GM23338 (cell line): ENCODE measurements at places on chromosomes 3 and 15.

- no peak for DNase-seq
Measured at GRCh38 chr15:78810003-78810361, 1.3 kb downstream of the ADAMTS7 start.

- peak; percentile 80 for DNase-seq
Measured at GRCh38 chr3:194395778-194396538, 3.1 kb downstream of the GP5 start.

- no peak for DNase-seq
Measured at GRCh38 chr3:140731440-140732119, 53.7 kb downstream of the TRIM42 start.

GRCh38 chr3:151875759-151876158 lies 2.3 kb downstream of the SUCNR1 start:
- DNase-seq: no peak

- no peak for DNase-seq
Measured at GRCh38 chr3:4597208-4597985, 104.2 kb downstream of the ITPR1 start.

DNA sequence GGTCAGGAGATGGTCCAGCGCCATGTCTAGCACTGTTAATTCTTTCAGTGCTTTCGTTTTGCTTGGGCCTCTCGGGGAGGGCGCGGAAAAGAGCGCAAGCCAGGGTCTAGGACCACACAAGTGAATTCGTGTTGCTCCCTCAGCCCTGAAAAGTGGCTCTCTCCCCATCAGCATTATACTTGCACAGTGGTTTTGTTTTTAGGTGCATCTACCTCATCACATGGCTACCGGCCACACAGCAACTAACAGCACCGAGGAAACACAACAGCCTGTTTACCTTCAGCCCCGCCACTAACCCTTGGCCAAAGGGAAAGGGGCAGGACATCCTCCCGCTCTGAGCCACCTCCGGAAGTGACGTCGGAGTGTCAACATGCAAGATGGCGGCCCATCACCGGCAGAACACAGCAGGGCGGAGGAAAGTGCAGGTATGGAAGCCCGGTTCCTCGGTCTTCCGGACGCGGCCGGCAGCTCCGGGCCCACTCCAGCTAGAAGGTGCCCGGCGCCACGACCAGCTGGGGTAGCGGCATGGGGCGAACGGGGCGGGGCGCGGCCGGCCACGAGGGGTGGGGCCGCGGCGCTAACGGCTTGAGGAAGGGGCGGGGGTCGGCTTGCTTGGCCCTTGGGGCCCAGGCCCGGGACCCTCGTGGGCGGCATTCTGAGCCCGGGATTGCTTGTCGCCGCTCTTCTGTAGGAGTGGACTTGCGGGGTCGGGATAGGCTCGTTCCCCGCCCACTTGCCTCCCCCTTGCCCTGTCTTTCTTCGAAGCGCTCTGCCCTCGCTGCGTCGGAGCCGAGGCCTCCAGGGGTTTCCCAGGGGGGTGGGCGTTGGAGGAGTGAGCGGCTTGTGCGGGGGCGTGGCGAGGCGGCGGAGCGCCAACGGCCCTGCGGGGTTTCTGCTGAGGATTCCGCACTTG lies at the start of the genes SCN11A and WDR48:
SCN11A (minus strand) TSS at position 296 of the 913 bp plus-strand sequence. CDS start 101,582 bp downstream, outside the sequence.
WDR48 (plus strand) TSS at position 368 of the 913 bp plus-strand sequence; CDS start at position 378, 10 bp downstream.
- peak; percentile 97 for DNase-seq

- no peak for DNase-seq
Measured at GRCh38 chr15:66655997-66656396, 46.0 kb upstream of the SMAD6 start.

DNA sequence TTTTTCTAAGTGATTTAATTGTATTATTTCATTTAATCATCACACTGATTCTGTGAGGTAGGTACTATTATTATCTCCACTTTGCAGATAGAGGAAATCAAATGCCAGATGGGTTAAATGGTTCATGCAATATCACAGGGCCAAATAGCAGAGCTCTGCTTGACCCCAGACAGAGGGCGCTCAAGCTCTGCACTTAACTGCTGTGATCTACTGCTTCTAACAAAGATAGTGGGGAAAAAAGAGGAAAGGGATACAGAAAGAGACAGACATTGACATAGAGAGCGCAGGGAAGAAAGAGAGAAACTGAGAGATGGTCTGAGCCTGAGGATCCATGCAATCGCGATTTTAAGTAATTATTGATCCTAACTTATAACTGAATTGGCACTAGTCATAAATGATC lies 279.1 kb upstream of the THRB start:
- peak; percentile 92 for DNase-seq
